ENCODE measurements at places on chromosomes 3 and 15. TPM values are rescaled to one million over a fixed set of nuclear protein-coding genes. Genes with fewer than 3 reads are reported as not detected.

GRCh38 chr3:168575750-168576149 lies 480.0 kb upstream of the GOLIM4 start:
- DNase-seq: no peak
- H3K27ac ChIP-seq: no peak overlapping the region
- no peak overlapping the region for H3K4me3 ChIP-seq
- no peaks in the 10 kb centered on the region for H3K27me3 ChIP-seq
- H3K4me1 ChIP-seq: no peaks in the 10 kb centered on the region
- H3K36me3 ChIP-seq: no peaks in the 10 kb centered on the region

GRCh38 chr3:143294188-143294587 lies 174.6 kb downstream of the CHST2 start:
- H3K36me3 ChIP-seq: no peaks in the 10 kb centered on the region
- no peak for DNase-seq
- H3K27me3 ChIP-seq: no peaks in the 10 kb centered on the region
- H3K27ac ChIP-seq: no peak overlapping the region
- no peak overlapping the region for H3K4me3 ChIP-seq

- no peaks in the 10 kb centered on the region for H3K27me3 ChIP-seq
- no peak overlapping the region for H3K4me3 ChIP-seq
- H3K27ac ChIP-seq: no peak overlapping the region
These were observed 141.8 kb downstream of the UBE2E2 start for GRCh38 chr3:23344886-23345285.

Gene SOX2
- not detected for total RNA-seq

DNA sequence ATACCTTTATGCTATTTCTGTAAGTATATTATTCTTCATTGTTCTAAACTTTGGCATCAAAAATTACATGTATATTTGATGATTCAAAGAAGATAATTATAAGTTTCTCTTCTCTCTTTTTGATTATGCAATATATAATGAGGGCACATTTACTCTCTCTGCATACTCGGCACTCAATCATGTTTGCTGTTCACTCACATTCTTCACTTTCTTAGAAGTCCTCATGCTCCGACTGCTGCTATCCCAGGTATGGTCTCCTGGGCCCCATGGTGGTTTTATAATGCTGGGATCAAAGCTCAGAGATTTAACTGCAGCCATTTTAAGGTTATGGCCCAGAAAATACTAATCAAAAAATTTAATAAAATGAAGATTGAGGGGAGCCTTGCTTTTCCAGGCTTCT lies 529.7 kb upstream of the IL12A start:
- no peak overlapping the region for H3K27ac ChIP-seq
- H3K36me3 ChIP-seq: no peaks in the 10 kb centered on the region
- DNase-seq: no peak
- H3K4me3 ChIP-seq: no peak overlapping the region
- H3K27me3 ChIP-seq: no peaks in the 10 kb centered on the region
